ENCODE measurements at places on chromosomes 12 and 14.

GRCh38 chr12:31118347-31119191 lies 44.9 kb downstream of the DDX11 start:
- DNase-seq = peak; percentile 42

GRCh38 chr12:32398816-32399369 lies 465 bp upstream of the FGD4 start:
- no peak for DNase-seq

DNA sequence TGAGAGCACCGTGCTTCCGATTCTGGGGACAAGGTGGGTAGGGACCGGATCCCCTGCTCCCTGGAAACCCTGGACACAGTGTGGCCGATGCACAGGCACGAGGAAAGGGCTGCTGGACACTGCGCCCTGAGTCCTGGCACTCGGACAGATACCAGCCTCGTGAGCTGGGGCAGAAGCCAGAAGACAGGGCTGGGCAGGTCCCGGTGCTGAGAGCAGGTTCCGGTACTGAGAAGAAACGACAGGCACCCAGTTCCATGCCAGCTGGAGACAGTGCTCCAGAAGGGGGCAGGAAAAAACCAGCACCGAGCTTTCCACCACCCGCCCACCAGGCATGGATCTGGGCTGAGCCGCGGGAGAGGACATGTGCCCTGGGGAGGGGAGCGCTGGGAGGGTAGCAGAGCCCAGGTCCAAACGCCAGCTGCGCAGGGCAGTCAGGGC lies 6.5 kb downstream of the XRCC3 start:
- no peak for DNase-seq

DNA sequence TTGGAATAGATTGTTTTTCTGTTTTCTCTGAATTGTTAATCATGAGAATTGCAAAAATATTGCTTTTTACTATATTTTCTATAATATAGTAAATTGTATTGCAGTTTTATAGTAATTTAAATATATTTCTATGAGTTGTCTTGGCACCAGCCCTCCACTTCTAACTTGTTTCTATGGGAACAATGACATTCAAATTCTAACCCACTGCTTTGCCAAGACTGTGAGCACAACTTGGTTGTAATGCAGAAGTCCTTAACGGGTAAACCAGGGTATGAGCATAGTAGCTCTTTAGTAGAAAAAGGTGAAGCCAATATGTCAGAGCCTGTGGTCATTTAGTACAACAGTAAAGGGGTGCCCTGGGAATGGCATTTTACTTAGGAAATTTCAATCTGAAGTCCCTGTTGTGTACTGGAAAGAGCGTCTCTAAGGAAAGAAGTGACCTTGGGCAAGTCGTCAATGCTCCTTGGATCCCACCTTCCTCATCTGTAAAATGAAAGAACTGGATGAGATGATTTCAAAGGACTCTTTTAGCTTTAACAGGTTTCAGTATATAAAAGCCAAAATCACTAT lies 283.3 kb downstream of the ATP23 start:
- DNase-seq = no peak

DNA sequence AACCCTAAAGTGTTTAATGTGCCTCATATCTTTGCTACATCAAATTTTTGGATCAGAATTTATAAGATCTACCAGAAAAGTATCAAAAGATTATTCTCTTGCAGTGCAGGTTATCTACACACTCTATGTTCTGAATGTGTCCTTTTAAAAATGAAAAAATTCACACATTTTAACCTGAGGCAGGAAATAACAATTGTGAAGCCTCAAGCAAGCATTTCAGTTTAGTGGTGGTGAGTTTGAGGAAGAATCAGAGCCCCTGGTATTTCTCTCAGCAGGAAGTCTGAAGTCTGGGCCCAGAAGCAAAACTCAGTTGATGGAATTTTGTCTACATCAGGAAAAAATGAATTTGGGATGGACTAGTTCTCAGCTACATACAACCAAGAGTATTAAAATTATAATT lies 137.0 kb upstream of the PZP start:
- DNase-seq = no peak

DNA sequence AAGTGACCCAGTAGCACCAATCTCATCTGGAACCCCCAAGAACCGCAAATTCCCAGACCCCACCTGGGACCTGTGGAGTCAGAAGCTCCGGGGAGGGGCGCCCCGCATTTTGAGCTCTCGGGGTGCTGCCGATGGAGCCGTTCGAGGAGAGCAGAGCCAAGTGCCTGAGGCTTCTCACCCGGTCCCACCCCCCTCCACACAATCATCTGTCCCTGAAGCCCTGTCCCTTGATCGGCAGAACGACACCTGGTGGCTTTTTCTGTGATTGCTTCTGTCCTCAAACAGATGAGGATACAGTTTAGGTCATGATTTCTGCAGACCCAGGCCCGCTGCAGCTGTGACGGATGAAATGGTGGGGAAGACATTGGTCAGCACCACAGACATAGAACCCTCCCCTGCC lies 74.7 kb downstream of the NOC4L start:
- DNase-seq = peak; percentile 41

- peak; percentile 80 for DNase-seq
These were observed 6.3 kb upstream of the LTBP2 start for GRCh38 chr14:74618078-74618952.
